Amniotic stem cell (primary cell): ENCODE measurements at places on chromosomes 16 and 17.

DNA sequence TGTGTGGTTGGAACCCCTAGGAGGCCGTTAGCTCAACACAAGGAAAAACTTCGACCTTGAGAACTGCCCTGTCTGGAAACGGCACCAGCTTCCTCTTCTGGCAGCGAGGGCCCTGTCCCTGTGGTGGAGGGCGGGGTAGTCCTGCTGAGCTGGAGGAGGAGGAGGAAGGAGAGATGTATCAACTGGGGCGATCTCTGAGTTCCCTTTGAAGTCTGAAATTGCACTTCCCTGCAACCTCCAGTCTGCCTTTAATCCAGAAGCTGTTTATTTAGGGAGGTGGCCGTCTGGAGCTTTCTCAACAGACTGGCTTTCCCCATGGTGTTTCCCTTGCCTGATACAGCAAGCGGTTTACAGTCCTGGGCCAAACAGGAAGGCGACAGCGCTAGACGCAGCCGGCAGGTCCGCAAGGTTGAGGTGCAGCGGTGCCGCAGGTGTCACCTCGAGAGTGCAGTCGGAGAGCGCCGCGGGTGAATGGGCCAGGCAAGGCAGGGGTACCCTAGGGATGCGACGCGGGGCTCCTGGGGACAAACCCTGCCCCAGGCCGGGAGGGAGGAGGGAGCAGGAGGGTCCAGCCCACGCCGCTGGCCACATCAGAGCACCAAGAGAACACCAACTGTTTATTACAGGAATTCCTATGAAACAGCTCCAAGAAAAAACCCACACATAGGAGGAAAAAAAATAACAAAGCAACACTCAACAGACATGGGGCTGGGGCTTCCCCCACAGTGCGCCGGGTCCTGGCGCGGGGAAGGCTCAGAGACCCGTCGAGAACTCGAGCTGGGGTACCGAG lies 11.4 kb upstream of the MRPS23 start:
- no peak for DNase-seq

DNA sequence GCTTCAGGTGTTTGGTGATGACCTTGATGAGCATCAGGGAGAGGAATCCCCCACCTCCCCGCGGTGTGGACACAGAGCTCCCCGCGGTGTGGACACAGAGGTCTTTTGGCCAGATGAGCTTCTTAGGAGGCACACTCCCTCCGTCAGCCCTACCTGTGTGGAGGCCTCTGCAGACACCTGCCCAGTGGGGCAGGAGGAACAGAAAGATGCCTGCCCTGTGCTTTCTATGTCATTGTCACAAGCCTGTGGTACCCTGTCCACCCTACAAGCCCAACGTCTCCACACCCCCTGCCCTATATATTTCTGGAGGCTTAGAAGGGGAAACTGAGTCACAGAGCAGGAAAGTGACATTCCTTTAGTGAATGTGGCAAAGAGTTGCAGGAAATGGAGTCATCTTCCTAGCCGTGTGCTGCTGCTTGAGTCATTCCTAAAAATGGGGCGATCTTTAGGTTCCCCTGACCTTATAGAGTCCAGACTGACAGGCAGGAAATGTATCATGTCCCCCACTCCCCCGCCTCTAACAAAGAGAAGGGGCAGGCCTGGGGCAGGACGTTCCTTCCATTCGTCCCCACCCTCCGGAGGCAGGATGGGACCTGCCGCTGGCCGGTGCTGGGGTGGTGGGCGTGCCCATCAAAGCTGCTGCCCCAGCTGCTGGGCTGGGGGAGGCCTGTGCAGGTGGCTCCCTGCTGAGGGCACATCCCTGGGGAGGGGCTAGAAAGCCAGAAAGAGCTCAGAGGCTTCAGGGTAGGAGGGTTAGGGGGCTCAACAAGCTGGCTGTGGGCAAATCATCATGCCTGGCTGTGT lies 1.0 kb upstream of the C16orf74 start:
- DNase-seq = no peak

DNA sequence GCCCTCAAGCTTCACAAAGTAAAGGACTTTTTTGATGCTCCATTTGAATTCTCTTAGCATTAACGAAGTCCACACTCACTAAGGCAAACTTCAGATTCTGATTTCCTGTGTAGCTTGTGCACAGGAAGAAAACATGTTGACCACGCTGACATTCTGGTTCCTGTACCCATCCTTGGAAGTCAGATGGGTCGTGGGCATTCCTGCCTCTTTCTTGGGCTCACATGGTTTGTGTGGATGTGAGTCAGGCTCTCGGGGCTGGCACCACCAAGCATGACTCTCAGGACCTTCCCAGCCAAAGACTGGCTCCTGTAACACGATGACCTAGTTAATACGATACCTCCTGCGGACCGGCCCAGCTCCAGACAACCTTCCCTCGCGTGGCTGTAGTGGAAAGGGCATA lies 32.8 kb downstream of the ARSG start:
- DNase-seq = no peak

DNA sequence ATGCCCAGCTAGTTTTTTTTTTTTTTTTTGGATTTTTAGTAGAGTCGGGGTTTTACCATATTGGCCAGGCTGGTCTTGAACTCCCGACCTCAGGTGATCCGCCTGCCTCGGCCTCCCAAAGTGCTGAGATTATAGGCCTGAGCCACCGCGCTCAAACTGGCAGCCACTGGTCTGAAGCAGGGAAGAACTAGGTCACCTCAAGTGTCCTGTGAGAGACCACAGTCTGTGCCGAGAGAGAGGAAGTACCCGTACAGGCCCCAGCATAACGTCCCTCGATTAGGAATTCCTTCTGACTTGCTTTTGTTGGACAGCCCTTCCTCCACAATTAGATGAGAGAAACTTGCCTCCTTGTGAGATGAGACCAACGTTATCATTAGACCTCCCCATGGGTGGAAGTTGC lies 13.7 kb upstream of the CD300E start:
- no peak for DNase-seq

DNA sequence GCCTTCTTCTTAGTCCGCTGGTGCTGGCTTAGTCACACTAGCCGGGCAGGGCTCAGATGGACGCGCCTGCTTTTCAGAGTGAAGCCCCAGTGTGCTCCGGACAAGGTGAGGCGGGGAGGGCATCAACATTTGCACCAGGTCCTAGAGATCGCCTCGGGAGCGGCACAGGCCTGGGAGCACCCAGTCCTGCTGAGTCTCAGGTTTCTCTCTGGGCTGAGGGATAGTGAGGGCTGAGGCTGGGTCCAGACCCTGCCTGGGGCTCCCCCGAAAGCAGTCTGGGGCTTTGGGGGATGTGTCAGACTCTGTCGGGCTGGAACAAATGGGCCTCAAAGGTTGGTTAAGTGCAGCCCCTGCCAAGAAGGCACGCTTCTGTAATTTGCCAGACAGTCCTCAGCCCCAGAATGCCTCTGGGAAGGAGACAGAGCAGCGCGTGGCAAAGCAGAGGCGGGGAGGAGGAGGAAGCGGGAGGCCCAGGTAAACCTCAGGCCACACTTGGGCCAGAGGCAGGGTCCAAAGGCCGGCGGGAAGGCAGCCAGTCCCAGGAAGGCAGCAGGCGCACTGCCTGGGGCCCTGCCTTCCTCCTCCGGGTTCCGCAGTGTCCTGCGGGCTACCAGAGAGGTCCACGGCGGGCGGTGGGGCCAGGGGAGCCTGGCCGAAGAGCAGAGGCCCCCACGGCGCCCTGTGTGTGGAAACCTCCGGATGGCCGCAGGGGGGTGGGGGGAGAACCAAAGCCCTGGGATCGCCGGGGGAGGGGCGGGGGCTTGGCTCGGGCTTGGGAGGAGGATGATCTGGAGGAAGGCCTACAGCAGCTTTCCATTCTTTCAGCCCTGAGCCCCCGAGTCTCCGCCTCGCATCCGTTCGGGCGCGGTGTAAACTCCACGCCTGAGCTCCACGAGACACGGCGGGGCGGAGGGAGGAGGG lies 39.5 kb upstream of the ATP2A3 start:
- DNase-seq = no peak

DNA sequence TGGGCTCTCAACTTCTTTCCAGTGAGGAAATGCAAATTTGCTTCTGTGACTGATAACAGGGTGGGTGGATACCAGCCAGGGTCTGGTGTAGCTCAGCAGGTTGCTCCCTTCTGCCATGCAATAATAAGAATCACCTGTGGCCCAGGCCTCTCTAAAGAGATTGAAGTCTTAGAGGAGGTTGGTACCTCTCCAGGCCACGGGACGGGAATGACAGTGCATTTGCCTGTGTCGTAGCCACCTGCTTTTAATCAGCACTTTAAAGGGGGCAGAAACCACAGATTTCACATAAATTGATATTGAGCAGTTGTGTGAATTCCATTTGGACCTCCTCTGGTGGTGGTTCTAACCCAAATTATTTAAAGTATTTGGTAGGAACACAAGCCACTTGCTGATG lies 246.9 kb downstream of the PRKCA start:
- DNase-seq = no peak

DNA sequence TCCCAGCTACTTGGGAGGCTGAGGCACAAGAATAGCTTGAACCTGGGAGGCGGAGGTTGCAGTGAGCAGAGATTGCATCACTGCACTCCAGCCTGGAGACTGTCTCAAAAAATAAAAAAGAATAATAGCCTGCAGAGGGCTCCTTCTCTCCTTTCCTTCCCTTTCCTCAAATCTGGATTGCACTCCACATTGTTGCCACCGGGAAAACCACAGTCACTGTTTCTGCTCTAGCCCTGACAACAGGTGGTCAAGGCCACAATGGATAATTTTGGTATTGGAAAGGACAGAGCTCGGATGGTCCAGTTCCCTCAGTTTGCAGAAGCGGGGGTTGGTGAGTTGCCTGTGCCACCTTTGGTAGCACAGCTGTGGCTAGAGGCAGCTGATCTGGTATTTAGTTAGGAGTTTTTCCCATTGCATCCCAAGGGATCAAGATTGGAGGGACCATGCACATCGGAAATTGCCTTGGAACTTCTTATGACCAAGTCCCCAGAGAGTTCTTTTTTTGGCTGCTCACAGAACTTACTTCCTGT lies 44.7 kb upstream of the PRSS54 start:
- no peak for DNase-seq

DNA sequence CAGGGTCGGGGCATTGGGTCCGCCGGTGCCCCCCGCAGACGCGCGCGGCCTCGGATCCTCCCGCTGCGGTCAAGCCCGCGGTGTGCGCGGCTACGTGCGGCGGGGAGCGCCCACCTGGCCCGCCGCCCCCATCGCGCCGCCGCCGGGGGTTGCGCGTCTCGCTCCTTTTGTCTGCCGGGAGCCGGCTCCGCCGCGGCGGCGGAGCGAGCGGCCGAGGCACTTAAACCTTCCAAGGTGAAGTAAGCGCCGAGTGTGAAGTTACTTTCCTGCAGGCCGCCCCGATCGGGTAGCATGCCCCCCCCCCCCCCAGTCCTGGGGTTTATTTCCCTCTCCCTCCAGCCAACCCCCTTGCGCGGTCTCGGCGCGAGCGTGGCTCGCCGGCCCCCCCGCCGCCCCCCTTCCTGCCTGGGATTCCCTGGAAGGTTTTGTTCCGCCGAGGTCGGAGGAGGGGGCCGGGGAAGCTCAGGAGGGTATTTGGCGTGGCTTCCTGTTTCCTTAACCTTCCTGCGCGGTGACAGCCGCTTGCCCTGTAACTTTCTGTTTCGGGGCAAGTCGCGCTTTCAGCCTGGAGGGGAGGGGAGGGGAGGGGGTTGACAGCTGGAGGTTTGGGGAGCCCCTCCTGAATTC lies 56.6 kb upstream of the GSE1 start:
- no peak for DNase-seq

- DNase-seq = peak; percentile 87
These were observed 60.5 kb downstream of the CREBBP start for GRCh38 chr16:3819746-3820724.

DNA sequence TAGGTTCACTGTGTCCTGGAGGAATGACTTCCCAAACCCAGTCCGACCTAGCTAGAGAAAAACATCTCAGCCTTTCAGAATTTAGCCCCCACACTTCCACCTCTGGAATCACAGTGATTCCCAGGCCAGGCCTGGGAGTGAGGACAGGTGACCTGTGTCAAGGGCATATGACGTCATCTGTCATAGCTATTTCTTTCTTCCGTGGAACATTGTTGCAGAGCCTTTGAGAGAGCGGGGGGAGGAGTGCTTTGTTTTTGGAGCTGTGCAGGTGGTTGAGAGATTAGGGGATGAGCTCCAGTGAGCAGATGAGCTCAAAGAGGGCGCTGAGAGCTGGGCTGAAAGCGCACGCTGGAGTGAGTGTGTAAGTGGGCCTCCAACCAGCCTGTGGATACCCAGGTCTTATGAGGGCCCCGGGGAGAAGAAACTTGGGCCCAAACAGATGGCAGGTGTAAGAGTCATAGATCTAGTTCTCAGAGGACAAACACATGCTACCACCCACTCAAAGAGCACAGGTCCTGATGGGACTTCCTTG lies 344.8 kb downstream of the SNX29 start:
- no peak for DNase-seq

DNA sequence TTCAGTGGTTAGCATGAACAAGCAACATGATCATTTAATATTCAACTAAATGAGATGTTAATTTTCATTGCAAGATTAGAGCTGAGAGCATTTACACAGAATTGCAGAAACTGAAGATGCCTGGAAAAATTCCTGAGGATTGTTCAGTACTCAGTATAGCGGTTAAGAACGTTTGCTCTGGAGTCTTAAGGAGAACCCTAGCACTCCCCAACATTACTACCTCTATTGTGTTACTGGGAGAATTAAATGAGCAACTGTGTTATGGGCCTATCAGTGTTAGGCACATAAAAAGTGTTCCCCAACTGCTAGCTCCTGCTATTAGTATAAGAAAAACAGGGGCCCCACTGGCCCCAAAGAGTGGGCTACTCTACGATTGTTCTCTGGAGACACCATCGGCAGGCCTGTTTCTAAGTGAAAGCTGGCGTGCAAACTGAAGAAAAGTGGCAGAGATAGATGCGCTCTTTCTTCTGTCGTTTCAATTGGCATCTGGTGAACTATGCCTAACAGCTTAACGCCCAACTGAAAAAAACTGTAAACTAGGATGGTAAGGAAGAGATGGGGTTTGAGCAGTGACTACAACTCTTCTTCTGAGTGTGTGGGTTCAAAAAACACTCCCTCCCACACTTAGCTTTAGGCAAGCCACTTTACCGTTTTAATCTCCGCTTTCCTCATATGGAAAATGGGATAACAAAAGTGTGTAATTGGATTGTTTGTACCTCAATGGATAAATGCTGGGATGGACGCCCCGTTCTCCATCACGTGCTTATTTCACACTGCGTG lies 1.3 kb downstream of the CDR2 start:
- DNase-seq = no peak

GRCh38 chr17:8225813-8226535 lies 15.6 kb upstream of the AURKB start:
- peak; percentile 79 for DNase-seq

DNA sequence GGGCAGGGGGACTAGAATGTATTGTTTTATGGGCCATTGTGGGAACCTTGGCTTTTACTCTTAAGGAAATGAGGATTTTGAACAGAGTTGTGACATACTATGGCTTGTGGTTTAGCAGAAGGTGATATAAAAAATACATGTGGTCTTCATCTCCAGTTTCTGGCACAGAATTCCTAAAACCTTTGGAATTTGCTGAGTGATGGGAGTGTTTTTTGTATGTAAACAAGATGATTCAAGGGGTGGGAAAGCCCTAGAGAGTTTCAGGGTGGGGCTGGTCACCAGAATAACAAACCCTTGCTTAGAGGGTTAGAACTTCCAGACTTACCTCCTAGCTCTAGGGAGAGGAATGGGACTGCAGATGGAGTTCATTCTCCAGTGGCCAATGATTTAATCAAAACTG lies 316.1 kb downstream of the PHKB start:
- DNase-seq = no peak
